CD8-positive, alpha-beta T cell (primary cell): ENCODE measurements at places on chromosomes 5 and 9. TPM values are rescaled to one million over a fixed set of nuclear protein-coding genes. Genes with fewer than 3 reads are reported as not detected.

The COL15A1 gene
- not detected for total RNA-seq

The SLC36A2 gene
- total RNA-seq: not detected

The S100Z gene
- not detected for total RNA-seq

The FOXD1 gene
- total RNA-seq: not detected

The ZNF354B gene
- total RNA-seq: 6.1 TPM

The SHOC1 gene
- total RNA-seq: not detected

The DNAI1 gene
- not detected for total RNA-seq

The LRRC19 gene
- total RNA-seq: not detected

The MEIKIN gene
- not detected for total RNA-seq

The CCL27 gene
- total RNA-seq: not detected

The NFIL3 gene
- total RNA-seq: 43.1 TPM

The C9orf50 gene
- not detected for total RNA-seq

The IFNK gene
- total RNA-seq: not detected

The PCDHB6 gene
- total RNA-seq: not detected

The C5 gene
- 0.50 TPM for total RNA-seq

The TAS2R1 gene
- total RNA-seq: not detected

The ROR2 gene
- total RNA-seq: 0.43 TPM

The STPG3 gene
- total RNA-seq: 0.30 TPM

The TAL2 gene
- not detected for total RNA-seq

The OTP gene
- not detected for total RNA-seq

The SPATA31A5 gene
- not detected for total RNA-seq

The FBXO4 gene
- 4.7 TPM for total RNA-seq

The FBN2 gene
- not detected for total RNA-seq

The DOCK8 gene
- total RNA-seq: 104 TPM

The LHX3 gene
- 0.17 TPM for total RNA-seq

The FCN2 gene
- total RNA-seq: not detected

The HRH2 gene
- total RNA-seq: 1.4 TPM

The DNAJA1 gene
- total RNA-seq: 170 TPM

The HCN1 gene
- total RNA-seq: not detected

The RPP25L gene
- 5.1 TPM for total RNA-seq

The ADAMTS19 gene
- total RNA-seq: not detected

The DEPDC1B gene
- 0.36 TPM for total RNA-seq

The ENTREP1 gene
- total RNA-seq: not detected

The MAN1B1 gene
- total RNA-seq: 62.9 TPM

The ABLIM3 gene
- total RNA-seq: not detected

The GFRA3 gene
- total RNA-seq: not detected

The POU5F2 gene
- total RNA-seq: 0.56 TPM

The MLANA gene
- total RNA-seq: not detected

The APBA1 gene
- total RNA-seq: 0.08 TPM
